ENCODE measurements at places on chromosomes 1 and 21.
A peak's percentile ranks its signal among the peaks of the same experiment; 100 is the strongest.

DNA sequence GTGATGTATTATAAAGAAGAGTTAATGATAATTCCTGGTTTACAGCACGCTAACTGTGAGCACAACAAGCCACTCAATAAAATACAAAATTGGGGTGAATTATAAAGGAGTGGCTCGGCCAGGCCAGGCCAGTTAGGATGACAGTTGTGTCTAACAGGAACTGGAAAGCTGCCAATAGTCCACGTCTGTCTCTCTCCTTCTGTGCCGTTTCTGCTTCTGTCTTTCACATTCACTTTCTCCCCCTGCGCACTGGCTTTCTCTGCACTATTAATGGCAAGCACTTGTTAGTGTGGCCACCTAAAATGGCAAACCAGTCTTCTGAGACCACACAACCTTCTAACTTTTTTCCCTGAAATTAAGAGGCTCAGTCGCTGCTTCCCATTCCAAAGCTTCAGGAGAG is 394.3 kb downstream of the NTNG1 start:
- no peak for DNase-seq

DNA sequence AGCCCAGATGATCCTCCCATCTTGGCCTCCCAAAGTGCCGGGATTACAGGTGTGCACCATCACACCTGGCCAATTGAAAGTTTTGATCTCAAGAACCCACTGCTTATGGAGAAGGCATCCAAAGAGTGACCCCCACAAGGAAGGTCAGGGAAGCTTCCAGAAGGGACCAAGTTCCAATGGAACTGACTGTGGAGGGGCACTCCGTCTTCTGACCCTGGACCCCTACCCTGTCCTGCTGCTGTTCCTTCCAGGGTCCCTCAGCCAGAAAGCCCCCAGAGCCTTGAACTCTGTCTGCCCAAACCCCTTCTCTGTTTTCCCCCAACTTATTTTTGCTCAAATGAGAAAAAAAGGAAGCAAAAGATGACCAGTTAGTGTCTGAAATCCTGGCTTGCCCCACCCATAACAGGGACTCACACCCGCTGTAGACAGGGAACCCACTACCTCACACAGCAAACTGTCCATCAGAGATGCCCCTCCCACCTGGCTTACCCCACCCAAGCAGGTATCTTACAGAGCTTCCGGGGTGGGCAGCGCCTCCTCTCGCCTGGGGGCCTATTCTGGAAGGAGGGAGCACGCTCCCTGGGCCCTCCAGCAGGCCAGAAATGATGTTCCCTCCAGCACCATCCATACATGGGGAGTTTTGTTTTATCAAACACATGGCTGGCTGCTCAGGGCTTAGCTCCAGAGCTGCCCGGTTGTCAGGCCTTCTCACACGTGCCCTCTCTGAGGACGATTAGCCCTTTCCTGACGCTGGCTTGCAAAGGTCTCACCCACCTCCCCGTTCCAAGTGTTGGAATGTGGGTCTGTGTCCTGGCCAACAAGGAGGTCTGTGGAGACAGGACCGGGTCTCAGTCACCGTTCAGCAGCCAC is 3.1 kb upstream of the WNT3A start:
- DNase-seq, result no peak

DNA sequence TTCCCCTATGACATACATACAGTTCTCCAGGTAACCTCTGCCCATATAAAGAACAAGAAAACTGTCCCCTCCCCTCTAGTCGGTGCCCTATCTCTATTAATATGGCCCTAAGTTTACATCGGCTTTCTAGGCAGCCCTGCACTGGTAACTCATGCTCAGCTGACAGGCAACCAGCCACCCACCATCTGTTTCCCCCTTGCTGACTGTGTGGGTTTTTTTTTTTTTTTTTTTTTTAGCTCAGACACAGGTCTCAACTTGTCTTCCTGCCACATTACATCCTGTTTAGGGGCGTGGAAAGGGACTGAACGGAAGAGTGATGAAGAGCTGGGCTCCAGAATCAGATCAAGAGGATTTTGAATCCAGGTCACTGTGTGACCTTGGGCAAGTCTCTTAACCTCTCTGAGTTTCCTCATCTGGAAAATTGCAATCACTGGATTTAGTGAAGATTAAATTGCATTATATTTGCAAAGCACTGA is 14.0 kb downstream of the LAPTM5 start:
- no peak for DNase-seq

DNA sequence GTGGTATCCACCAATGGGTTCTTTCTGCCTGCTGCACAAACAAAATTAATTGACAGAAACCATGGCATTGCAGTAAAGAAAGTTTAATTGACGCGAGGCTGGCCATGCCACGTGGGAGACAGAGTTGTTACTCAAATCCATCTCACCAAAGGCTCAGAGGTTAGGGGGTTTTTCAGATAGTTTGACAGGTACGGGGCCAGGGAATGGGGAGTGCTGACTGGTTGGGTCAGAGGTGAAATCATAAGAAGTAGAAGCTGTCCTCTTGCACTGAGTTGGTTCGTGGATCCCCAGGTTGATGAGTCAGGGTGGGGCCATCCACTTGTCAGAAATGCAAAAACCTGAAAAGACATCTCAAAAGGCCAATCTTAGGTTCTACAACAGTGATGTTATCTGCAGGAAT is 941 bp upstream of the TBCE start:
- DNase-seq, result no peak

DNA sequence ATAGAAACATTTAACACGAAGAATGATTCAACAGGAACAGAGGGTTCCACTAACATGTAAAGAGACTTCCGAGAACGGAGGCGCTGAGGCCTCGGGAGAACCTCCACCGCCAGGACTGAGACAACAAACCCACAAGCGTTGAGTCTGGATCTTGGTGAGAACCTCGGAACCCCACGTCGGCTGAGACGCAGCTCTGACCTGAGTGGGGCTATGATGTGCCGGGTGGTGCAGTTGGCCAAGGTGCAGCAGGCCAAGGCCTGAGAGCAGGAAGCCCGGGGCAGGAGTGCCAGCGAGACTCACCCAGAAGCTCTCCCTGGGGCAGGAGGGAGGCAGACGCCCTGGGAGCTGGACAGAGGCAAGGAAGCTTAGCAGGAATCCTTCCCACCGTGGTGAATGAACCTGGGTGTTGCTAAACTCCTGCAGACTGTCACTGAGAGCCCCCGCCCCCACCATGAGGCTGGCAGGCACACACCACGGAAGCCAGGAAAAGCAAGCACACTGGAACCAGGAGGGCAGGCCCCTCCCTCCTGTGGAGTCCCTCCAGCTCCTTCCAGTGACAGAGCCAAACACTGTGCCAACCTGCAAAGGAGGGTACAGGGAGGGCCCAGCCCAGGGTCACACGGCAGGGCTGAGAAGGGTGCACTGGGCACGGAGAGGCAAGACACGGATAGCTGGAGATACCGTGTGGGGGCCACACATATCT is 34.8 kb downstream of the WDR4 start:
- DNase-seq, result no peak

- peak; percentile 65 for DNase-seq
Measured at GRCh38 chr1:203338335-203339036, 12.4 kb downstream of the FMOD start.

- DNase-seq, result peak; percentile 98
Measured at GRCh38 chr1:116377541-116378529, 4.8 kb downstream of the ATP1A1 start.

- no peak for DNase-seq
Measured at GRCh38 chr21:31124010-31124409, 85.7 kb upstream of the KRTAP19-8 start.

DNA sequence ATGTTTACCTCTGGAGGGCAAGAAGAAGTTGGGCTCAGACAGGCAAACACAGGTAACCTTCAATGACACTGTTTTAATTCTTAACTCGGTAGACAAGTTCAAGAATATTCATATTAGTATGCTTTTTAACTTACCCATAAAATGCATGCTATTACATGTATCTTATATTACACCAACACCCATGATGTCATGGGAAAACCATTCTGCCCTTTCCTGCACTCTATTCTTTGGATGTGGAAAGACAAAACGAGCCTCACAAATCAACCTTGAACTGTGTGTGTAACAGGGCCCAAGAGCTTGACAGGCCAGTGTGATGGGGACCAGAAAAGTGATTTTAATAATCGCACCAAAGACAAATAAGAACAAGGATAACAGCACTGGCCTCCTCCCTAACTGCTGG is 22.6 kb upstream of the RAP1GAP start:
- no peak for DNase-seq

DNA sequence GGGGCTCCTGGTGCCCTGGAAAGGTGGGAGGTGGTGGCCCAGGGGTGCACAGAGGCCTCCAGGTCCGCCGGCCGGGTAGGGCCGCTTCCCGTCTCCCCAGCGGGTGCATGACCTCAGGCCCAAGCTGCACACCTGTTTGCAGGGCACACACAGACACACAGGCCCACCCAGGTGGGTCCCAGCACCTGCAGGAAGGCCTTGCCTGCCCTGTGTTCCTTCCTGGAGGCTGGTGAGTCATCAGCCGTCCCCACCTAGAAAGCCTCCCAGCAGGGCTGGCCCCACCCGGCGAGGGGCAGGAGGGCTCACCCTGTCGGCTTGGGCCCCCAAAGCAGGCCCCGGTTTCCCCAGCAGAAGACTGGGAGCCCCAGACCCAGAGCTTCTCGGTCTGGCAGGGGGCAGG is 23.6 kb upstream of the TTLL10 start:
- no peak for DNase-seq

DNA sequence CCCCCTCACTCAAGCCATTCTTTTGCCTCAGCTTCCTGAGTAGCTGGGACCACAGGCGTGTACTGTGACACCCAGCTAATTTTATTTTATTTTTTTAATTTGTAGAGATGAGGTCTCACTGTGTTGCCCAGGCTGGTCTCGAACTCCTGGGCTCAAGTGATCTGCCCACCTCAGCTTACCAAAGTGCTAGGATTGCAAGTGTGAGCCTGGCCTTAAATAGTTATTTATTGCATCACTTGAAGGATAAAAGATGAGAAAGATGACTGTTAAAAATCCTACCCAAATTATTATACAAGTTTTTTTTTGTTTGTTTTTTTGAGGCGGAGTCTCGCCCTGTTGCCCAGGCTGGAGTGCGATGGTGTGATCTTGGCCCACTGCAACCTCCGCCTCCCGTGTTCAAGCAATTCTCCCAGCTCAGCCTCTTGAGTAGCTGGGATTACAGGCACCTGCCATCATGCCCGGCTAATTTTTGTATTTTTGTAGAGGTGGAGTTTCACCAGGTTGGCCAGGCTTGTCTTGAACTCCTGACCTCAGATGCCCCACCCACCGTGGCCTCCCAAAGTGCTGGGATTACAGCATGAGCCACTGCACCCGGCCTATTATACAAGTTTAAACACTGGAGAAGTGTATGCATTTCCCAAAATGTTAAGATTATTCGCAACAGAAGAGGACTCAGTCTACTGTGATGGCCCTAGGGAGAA is 2.3 kb downstream of the UTP11 start:
- no peak for DNase-seq

DNA sequence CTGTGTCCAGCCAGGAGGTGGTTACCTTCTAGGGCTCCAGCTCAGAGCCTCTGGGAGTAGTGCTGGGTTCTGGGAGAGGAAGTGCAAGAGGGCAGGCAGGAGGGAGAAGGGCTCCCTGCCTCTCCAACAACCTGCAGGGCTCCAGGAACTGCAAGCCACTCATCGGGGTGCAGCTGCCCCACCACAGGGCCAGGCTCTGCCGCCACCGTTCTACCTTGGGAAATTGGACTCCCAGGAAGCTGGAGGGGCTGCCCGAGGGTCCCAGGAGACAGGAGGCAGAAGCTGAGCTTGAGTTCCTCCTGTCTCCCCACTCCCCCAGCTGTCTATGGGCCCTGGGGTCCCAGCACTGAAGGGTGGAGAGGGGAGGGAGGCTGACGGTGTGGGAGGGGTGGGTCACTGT is 7.4 kb upstream of the PRDM16 start:
- no peak for DNase-seq

- DNase-seq, result no peak
Measured at GRCh38 chr1:2173546-2174347, 20.8 kb downstream of the FAAP20 start.

GRCh38 chr1:25545767-25546166 is 2.4 kb downstream of the LDLRAP1 start:
- DNase-seq, result no peak

DNA sequence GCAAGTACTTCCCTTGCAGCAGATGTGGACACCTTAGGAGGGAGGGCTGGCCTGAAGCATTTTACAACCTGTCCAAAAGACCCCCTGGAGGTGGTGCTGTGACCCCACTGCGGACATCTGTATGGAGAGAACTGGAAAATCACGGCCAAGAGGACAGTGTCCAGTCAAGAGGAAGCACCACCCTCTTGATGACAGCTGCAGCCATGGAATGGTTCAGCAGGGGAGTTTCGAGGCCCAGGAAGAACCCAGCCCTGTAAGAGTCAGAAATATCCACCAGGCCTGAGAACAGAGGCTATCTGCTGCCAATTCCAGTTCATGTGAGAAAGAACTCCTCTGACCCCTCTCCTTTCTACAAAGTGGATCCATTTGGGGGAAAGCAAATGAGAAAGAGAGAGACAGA is 126.8 kb downstream of the PLXNA2 start:
- no peak for DNase-seq

- peak; percentile 92 for DNase-seq
Measured at GRCh38 chr1:210394281-210394821, 65.6 kb downstream of the HHAT start.

DNA sequence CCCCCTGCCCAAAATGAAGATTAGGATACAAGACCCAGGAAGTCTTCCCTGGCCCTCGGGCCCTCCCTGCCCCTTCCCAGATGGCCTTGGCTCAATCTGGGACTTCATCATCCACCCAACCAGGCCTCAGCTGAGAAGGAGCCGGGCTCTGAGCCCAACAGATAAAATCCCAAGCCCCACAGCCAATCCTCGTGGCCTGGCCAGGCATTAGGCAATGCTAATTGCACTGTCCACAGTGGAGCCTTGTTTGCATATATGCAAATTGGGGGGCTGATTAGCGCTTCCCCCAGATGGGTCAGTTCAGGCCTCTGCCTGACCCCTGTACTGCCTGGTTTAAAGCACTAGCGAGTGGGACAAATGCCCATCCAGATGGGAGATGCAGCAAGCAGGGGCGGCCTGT is 34.9 kb downstream of the IGSF21 start:
- DNase-seq, result no peak

DNA sequence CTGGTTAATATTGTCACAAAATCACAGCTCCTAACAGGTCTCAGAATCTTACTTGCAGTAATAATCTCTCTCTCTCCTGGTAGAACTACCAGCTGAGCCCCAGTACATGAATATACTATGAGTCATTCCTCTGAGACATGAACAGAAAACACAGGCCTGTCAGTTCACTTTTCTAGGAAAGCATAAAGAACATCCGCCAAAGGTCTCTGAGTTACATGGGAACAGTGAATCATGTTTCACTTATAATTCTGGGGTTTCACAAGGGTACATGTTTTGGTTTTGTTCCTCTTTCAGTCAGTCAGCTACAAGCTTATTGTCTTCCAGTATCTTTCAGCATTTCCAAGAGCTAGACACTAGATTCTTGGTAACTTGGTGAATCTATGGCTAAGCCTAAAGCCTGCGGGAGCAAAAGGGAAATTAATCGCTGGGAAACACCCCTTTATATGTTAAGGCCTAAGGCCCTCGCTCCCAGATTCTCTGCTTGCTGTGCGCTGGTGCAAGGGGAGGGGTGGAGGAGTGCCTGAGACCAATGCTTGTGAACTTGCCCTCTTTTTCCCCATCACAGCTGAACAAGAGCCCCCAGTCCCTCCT is 31.7 kb downstream of the IFNGR2 start:
- DNase-seq, result peak; percentile 97

Data from fibroblast of mammary gland (primary cell).